ENCODE measurements at places on chromosomes 5 and 9. TPM values are rescaled to one million over a fixed set of nuclear protein-coding genes. Genes with fewer than 3 reads are reported as not detected.

The PCDHA9 gene
- total RNA-seq, result under 0.01 TPM

The CACNA1B gene
- under 0.01 TPM for total RNA-seq

The ADGRD2 gene
- not detected for total RNA-seq

The SLC45A2 gene
- total RNA-seq, result 0.10 TPM

The PAXX gene
- total RNA-seq, result 19.6 TPM

The AK6 gene
- 15.6 TPM for total RNA-seq

The MSANTD3 gene
- total RNA-seq, result 85.9 TPM

The SLCO6A1 gene
- not detected for total RNA-seq

The LCN15 gene
- not detected for total RNA-seq

The MYOT gene
- not detected for total RNA-seq

The CARD6 gene
- 45.8 TPM for total RNA-seq

The GPRIN1 gene
- total RNA-seq, result 11.4 TPM

The PCDHA6 gene
- 0.33 TPM for total RNA-seq

The TPRN gene
- 9.9 TPM for total RNA-seq

The ORM2 gene
- total RNA-seq, result not detected
